ENCODE measurements at places on chromosomes 3 and 15.

DNA sequence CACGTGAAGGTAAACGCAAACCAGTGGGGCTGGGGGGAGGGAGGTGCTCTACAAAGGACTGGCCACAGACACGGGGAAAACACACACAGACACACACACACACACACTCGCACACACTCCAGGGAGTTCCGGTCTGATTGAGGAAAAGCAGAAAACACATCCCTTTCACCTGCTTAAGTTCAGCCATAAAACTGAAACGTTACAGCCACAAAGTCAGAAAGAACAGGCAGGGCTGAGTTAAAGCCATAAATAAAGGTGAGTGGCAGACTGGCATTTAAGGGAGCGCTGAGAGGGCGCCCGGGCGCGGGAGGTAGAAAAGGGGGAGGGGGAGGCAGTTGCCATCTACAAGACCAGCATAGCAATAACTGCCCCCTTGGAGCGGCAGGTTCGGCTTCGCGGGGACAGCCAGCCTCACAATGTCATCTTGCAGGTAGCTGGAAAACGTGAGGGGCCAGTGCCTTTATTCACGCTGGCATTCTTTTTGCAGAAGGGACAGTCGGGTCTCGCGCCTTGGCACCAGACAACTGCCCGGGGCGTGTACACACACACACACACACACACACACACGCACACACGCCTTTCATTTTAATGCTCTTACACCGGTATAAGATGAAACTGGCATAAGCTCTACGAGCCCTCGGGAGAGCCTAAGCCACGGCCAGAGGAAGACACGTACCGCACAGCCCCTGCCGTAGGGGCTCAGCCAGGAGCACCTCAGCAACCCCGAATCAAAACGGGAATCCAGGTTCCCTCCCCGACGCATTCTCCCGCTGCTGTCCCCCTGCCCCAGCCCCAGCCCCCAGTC, 866 bp downstream of the TNIK start:
- DNase-seq: no peak

GRCh38 chr15:66563126-66563525, 2.7 kb downstream of the LCTL start:
- no peak for DNase-seq

DNA sequence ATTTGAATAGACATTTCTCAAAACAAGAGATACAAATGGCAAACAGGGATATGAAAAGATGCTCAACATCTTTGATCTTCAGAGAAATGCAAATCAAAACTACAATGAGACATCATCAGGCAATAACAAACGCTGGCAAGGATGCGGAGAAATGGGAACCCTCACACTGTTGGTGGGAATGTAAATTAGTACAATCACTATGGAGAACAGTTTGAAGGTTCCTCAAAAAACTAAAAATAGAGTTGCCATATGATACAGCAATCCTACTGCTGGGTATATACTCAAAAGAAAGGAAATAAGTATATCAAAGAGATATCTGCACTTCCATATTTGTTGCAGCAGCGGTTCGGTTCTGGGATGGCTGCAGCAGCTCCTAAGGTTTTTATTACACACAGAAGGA, 16.8 kb upstream of the LARS2 start:
- no peak for DNase-seq

- no peak for DNase-seq
Measured at GRCh38 chr3:99780749-99781148, 36.9 kb upstream of the CMSS1 start.

GRCh38 chr3:46524008-46524407, 26.2 kb downstream of the RTP3 start:
- no peak for DNase-seq

DNA sequence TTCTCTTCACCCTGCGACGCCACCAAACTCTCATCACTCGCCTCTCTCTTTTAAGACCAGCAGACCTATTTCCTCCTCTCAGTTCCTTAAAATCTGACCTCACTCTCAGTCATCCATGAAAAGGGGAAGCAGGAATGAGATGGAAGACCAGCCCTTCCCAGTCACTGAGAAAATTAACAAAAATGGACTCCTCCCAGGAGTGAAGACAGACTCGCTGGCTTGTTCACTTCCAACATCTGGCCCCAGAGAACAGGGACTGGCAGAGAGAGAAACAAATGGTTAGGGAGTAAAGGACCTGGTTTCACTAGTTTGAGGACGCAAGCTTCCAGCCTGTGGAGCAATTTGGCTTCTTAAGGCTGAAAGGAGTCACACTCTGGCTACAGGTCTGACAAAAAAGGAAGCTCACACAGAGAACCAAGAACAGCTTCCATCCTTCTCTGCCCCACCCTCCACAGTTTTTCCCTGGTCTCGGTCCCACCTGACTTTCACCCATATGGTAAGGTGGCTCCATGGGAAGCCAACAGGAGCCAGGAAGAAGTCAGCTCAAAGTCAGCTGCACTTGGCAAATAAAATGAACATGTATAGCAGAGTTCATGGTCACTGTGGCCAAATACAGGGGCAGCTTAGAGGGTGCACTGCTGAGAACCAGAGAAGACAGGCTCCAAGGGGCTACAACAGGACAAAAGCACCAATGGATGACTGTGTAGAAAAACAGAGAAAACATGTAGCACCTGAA, 57.2 kb downstream of the ITGB5 start:
- no peak for DNase-seq

DNA sequence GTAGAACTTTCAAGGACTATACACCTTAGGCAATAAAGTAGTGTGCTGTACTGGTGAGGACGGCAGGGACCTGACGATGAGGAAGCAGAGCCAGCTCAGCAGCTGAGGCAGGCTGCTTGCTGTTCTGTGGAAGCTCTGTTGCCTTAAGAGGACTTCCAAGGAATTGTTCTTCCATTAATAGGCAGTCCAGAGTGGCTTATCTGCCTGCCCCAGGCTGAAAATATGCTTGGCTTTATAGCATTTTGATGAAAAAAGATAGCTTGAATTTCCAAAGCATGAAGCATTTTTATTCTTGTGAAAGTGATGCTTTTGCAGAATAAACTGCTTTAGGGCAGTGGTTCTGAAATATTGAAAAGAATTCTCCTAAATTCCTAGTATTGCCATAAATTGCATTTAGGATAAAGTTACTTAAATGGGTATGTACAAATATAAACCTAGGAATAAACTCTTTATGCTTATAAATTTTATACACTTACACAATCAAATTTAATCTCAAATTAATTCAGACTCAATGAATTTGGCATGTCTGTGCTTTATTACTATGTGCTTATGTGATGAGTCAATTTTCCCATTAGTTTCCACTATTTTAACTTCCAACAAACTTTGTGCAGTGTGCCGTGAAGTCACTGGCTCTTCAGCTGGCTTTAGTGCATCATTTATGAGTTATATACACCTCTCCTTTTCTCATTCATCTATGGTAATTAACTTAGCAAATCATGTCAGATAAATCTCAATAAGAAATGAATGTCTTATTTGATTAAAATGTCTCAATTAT, 231.0 kb upstream of the RASGRP1 start:
- no peak for DNase-seq

DNA sequence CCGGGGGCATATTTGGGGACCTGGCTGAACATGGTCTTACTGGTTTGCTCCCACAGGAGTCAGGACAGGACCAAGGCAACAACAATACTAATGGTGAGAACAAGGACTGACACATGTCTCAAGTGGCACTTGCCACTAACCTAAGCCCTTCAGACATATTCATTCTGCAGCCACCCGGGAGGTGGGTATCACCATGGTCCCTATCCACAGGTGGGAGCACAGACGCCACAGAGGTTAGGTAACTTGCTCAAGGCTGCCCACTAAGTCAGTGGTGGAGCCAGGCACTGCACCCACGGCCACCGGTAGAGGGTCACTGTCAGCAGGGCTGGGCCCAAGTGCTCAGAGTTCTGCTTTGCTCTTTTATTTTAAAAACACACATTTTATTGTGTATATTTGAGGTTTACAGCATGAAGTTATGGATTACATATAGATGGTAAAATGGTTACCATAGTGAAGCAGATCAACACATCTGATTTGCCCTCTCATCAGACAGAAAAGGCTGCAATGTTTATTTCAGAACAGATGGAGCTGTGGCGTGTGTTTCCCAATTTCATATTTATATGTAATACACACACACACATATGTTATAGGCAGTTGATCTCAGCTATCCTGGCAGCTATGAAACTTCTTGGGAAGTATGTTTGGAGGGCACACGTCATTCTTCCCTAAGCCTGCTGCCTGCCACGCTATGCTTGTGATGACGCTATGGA, 30.0 kb upstream of the SLC41A3 start:
- no peak for DNase-seq

DNA sequence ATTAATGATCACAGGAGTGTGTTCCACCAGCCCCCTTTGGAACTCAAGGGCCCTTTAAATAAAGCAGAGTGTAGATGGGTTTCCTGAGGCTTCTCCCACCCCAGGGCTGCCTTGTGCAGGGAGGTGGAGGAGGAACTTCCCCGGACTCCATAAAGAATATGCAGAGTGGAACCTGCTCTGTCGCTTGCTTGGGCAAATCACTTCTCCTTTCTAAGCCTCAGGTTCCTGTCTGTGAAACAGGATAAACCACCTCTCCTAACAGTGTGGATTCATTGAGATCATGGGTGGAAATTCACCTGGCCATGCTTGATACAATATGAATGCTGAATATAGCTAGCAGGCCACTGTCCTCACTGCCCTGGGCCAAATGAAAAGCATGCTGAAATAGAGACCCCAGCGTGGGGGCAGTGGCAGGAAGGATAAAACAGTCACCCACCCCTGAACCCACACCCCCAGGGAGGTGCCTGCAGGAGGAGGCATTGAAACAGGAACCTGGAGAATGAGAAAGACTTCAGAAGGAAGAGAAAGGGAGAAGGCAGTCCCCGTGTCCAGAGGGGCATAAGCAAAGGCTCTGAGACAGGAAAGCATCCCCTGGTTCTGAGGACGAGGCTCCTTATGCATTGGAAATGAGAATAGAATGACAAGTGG, 41.1 kb upstream of the CHRNB4 start:
- DNase-seq: no peak

GRCh38 chr3:124700880-124701684, 29.2 kb upstream of the UMPS start:
- no peak for DNase-seq
